Sigmoid colon (tissue), 7 donors: ENCODE measurements at places on chromosomes 7 and 10. TPM values are rescaled to one million over a fixed set of nuclear protein-coding genes. Genes with fewer than 3 reads are reported as not detected.

The ANKRD26 gene
- 2.1 TPM for polyA plus RNA-seq

The CPA1 gene
- polyA plus RNA-seq: 1.2 TPM

DNA sequence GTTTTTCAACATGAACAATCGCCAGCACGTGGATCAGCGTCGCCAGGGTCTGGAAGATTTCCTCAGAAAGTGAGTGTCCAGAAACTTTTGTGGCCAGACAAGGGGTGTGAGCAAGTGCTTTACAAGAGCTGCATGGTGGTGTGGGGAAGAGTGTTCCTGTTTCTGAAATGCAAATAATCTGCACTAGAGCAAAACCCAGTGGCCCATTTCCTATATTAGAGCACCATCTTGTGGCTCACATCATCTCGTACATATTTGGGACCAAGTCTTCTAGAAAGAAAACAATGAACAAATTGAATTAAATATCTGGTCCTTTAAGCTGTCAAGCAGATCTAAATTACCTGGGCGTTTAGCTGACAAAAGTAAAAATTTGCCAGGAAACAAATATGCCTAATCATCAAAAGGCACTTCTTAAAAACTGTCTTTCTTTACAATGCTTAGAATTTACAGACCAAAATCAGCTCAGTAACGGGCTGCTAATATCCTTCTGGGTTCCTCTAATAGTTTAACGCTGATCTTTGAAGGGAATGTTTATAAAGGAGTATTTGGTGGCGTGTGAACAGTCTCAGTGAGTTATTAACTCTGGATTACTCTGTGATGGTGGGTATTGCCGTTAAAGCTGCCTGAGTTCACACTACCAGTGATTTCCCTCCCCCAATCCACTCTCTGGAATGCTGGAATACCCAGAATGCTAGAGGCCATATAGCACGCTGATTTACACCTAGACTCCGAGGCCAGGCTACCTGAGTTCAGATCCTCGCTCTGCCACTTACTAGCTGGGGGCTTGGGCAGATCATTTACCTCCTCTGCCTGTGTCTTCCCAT, 73.6 kb downstream of the SNX10 start:
- H3K27me3 ChIP-seq: peaks cover 5% of the 10 kb centered on the region
- DNase-seq: no peak
- no peaks in the 10 kb centered on the region for H3K4me1 ChIP-seq
- no peak overlapping the region for H3K27ac ChIP-seq

- no peak within 1 kb of the TSS for H3K4me3 ChIP-seq
- no peak within 1 kb of the TSS for H3K27ac ChIP-seq
- no peak for DNase-seq
- H3K27me3 ChIP-seq: no peaks in the 10 kb centered on the region
- no peaks in the 10 kb centered on the region for H3K36me3 ChIP-seq
- no peaks in the 10 kb centered on the region for H3K4me1 ChIP-seq
Observed at GRCh38 chr7:142770661-142771352, at the start of gene PRSS2. Gene PRSS2 (plus strand): TSS chr7:142770970. CDS start chr7:142770983, 13 bp downstream.

DNA sequence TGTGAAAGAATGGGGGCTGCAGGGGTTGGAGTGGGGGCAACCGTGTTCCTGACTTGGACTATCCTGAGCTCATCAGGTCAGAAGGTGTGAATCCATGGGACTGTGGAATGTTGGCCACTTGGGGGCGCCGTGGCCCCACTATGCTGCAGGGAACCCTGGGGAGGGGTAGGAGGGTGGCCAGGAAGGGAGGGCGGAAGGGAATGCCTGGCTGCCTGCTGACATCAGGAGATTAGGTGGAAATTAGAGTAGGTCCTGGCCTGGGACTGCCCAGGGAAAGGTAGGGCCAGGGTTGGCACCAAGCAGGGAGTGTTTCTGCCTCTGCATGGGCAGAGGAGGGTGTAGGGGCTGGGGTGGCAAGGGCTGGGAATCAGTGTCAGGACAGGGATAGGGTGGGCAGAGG, 65.8 kb upstream of the PRSS58 start:
- no peaks in the 10 kb centered on the region for H3K4me1 ChIP-seq
- DNase-seq: no peak
- no peak overlapping the region for H3K4me3 ChIP-seq
- H3K27me3 ChIP-seq: no peaks in the 10 kb centered on the region
- no peak overlapping the region for H3K27ac ChIP-seq
